ENCODE measurements at places on chromosomes 12 and 14. TPM values are rescaled to one million over a fixed set of nuclear protein-coding genes. Genes with fewer than 3 reads are reported as not detected.

DNA sequence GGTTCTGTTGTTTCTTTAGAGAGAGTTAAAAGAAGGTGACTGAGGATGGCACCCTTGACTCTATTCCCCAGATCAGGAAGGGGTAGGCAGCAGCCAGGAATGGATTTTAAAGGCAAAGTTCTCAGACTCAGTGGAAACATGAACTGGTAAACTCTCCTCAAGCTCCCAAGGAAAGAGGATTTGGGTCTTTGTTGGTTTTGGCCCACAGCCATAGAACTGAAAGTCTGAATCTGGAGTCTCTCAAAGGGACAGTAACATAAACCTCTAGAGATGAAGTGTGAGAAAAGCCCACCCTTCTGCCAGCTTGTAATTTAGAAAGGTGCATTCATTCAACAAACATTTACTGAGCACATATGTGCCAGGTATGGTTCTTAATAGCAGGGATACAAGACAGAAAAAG lies 28.6 kb upstream of the BLTP3B start:
- DNase-seq = no peak

GRCh38 chr14:60760209-60760608 lies 25.6 kb downstream of the MNAT1 start:
- no peak for DNase-seq

Gene HOXC13
- not detected for polyA plus RNA-seq

DNA sequence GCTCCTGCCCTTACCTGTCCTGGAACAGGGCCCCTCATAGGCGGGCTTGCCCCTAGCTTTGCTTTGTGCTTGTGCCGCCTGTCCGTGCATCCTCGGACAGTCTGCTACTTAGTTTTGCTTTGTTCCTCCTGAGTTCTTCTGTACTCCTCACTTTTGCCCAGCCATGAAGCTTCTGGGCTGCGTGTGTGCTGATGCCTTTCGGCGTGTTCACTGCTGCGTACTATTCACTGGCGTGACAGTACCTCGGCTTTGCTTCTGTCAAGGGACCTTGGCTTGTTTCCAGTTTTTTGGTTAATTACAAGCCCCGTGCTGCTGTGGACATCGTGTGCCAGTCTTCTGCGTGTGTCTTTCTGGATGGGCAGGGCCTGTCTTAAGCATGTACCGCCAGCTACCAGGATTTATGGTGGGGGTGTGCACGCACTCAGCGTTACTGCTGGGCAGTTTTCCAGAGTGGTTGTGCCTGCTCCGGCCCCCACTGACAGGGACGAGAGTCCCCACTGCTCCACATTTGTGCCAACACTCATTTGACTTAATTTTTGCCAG lies 2.5 kb downstream of the PACS2 start:
- no peak for DNase-seq

Gene FAM161B
- polyA plus RNA-seq = 12.8 TPM

Gene TSPAN11
- polyA plus RNA-seq = 7.5 TPM

DNA sequence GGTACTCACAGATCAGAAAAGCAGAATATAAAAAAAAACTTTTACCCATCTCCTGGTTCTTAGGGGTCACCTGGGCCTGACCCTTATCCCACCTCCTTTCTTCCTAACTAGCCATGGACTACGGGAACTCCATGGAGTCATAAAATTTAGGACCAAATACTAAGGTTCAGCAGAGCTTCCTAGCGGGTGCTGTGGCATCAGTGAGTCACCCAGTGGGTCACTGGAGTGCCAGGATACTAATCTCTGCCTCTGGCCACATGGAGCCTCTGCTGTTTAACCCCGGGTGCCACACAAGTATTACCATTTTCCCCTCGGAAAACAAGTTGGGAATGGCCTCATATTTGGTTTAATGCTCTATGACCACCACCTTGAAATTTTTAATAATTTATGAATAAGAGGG lies 6.9 kb downstream of the ZBTB39 start:
- DNase-seq = no peak

Gene MVK
- polyA plus RNA-seq = 21.6 TPM

DNA sequence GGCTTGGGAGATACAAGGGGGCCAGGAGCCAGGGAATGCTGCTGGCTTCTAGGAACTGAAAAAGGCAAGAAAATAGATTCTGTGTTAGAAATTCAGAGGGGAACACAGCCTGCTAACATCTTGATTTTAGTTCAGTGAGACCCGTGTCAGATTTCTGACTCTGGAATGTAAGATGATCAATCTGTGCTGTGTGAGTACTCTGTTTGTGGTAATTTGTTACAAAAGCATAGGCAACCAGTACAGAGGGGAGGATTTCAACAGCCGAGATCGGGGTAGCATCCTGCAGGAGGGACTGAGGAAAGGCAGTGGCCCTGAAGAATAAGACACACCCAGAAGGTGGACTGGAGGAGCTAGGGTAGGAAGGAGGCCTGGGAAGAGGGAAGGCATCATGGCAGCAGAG lies 410.0 kb upstream of the CCDC196 start:
- DNase-seq = no peak

Gene OVCH1
- 0.49 TPM for polyA plus RNA-seq

DNA sequence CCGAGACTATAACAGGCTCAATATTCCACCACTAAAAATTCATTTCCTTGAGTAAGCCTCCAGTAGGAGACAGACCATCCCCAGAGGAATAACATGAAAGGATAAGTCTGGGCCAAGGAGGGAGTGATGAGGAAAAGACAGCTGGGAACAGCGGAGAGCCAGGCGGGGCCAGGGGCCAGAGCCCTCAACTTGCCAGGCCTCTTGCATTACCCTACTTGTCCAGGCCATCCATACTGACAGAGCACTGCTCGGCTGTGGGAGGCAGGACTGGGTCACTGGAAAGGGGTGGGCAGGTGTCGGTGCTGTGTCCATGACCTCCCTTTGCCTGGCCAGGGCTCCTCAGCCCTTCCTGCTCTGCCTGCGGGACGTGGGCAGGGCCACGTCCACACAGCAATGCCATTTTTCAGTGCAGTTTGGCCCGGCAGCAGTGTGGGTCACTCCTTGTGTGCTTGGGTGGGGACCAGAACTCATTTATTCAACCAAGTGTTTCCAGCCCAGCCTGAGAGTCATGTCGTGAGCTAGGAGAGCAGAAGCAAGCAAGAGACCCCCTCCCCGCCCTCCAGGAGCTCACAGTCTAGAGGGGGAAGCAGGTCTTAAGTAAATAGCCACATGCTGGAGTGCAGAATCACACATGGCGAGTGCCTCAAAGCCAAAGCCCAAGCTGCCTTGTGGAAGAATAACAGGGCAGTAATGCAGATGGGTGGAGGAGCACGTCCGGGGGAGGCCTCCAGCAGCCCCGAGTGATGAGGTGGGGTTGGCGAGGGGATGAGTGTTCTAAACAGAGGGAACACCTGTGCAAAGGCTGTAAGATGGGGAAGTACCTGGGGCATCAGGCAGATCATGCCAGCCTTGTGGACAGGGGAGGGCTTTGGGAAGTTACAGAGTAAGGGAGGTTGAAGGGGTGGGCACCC lies 8.9 kb upstream of the FAIM2 start:
- no peak for DNase-seq

Gene ASIC1
- 4.6 TPM for polyA plus RNA-seq

Gene GSG1
- 0.62 TPM for polyA plus RNA-seq

- DNase-seq = no peak
Measured at GRCh38 chr12:26265606-26266005, 70.2 kb downstream of the SSPN start.

- no peak for DNase-seq
Measured at GRCh38 chr12:115850957-115851356, 426.5 kb downstream of the MED13L start.

DNA sequence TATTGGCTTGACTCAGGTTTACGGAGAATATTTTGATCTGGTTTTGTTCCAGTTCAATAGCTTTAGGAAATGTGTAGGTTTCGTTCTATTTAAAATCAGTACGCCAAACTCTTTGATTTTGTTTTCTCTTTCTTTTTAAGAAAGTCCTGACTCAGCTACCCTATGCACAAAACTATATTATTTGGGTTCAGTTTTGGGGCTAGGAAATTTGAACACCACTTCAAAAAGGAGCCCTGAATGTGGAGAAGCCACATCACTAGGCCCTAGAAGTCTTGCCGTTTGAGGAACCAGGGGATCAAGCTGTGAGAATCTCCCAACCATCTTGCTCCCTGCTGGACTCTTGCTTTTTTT lies 168.2 kb upstream of the BCL2L14 start:
- no peak for DNase-seq

All from right renal pelvis (tissue), 4 donors.